ENCODE measurements at places on chromosomes 5 and 9.
A peak's percentile ranks its signal among the peaks of the same experiment; 100 is the strongest.

DNA sequence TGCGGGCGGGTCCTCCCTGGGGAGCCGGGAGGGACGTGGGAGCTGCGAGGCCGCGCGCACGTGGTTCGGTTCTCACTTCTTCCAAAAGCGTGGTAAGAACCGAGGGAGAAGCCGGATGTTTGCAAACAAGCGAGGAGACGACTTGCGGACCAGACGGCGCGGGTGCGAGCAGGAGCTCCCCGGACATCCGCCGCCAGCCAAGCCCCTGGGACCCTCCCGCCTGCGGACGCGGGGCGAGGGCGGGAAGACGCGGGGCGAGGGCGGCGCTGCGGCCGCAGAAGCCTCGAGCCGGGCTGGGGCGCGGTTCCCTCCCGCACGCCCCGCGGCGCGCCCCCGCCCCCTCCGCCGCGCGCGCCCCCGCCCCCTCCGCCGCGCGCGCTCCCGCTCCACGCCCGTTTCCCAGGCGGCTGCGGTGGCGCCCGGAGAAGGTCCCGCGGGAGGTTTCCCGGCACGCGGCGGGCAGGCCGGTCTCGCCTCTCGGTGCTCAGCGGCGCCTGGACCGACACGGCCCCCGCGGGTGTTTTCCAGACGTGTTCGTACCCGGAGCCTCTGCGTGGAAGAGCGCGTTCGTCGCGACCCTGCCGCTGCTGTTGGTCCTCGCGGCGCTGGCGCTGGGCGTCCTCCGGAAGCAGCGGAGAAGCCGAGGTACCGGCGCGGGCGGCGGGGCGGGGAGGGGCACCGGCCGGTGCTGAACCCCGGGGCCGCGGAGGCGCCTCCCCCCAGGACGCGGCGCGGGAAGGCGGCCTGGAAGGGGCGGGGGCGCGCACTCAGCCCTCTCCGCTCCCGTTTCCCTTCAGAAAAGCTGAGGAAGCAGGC lies 12.8 kb downstream of the BTNL9 start:
- DNase-seq = no peak

DNA sequence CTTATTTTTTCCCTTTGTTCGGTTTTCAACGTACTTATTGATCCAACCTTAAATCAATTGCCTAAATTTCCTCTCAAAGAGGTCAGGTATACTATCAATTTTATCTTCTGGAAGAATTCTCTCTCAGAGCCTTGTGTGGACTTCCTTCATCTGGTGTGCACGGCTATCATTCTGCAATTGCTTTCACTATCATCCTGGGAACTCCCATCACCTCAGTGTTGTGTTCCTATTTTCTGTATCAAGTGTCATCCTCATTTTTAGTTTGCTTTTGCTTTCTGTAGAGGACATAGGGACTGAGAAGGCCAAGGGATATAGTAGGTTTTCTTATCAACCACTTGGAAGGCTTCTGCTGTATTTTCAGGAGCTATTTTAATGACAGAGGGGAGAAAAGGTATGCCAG lies 11.3 kb downstream of the STOM start:
- no peak for DNase-seq

DNA sequence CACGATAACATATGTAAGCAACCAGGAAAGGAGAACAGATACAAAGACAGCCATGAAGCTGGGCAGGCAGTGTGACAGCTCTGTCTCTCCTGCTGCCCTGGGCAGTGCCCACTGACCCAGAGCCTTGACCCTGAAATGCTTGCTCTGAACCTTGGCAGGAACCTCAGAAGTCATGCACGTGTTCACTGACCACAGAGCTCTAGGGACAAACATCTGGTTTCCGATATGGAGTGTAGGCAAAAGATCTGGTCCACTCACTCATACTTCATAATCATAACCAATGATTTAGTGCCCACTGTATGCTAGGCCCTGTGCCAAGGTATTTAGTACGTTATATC lies 102.6 kb downstream of the FSTL4 start:
- no peak for DNase-seq

GRCh38 chr5:129438322-129438721 lies 21.8 kb upstream of the ADAMTS19 start:
- DNase-seq = no peak

GRCh38 chr5:1706021-1706420 lies 93.6 kb downstream of the MRPL36 start:
- no peak for DNase-seq

- DNase-seq = no peak
Measured at GRCh38 chr9:86767373-86767772, 179.9 kb downstream of the GAS1 start.

DNA sequence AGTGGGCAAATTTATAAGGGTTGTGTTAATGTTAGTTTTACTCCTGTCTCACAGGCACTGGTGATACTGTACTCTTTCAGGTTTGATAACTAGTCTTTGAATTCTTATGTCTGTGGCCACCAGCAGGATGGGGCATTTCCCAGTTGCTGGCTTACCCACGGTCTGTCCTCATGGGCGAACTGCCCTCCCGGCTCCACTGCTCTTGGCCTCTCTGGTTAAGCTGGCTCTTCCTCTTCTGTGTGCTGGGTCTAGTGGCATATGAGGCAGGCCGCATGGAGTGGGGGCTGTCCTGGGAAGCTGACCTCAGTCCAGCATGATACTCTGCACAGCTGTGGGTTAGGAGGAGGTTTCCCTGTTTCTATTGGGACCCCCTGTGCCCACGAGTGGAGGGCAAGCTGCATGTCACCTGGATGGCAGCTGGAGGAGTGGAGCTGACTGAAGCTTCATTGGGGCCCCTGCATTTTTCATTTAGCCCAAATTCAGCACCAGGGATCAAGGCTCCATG lies 19.5 kb downstream of the PHF2 start:
- no peak for DNase-seq

DNA sequence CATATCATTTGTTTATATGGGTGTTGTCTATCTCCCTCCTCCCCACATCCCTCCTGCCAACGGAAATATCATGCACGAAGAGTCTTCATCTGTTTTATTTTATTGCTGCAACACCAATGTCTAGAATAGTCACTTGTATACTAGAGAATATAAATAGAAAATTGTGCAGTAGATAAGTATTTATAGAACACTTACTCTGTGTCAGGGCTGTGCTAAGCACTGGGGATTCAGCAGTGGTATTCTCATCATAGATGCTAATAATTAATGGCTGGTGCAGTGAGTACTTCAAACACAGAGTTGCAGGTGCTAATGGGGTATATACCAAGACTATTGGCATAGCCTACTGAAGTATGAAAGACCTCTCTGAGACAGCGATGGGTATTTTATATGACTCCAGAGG lies 353.5 kb upstream of the CDH6 start:
- no peak for DNase-seq

GRCh38 chr5:133409210-133409674 lies 203.1 kb downstream of the FSTL4 start:
- DNase-seq = no peak

- peak; percentile 2 for DNase-seq
Measured at GRCh38 chr5:95892784-95893354, 68.8 kb downstream of the ELL2 start.

- no peak for DNase-seq
Measured at GRCh38 chr5:57842364-57843058, 359.9 kb upstream of the ACTBL2 start.

- no peak for DNase-seq
Measured at GRCh38 chr5:132369007-132369473, 470 bp upstream of the SLC22A5 start.

DNA sequence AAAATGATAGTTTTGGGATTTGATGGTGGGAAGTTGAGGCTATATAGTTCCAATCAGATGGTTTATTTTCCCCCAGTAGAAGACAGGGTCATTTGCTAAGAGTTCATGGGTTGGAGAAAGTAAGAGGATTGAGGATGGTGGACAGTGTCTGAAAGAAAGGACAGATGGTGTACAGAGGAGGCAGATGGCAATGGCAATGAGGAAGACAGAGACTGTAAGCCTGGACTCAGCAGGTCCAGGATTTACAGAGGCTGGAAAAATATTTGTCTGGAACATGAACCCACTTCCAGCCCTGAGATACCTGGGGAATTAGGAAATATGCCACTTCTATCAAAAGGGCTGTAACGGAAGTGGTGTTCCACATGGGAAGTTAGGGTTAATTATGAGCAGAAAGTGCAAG lies 84.5 kb downstream of the PCSK1 start:
- no peak for DNase-seq

GRCh38 chr5:73250645-73251044 lies 77.7 kb downstream of the TMEM174 start:
- DNase-seq = no peak

DNA sequence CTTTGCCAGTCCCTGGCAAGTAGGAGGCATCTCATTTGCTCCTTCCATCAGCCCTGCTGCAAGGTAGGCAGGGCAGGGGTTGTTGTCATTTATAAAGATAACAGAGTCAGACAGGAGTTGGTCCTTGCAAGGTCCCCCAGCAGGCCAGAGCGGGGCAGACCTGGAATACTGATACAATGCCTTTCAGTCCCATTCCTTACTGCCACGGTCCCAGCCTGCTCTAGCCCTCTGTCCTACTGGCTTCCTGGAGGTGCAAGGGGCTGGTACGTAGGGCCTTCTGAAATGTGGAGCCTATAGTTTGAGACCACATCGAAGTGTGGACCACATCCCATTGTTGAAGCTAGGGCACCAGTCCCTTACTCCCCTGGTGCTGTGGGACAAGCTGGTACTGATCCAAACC lies 42.8 kb upstream of the PITX1 start:
- no peak for DNase-seq

GRCh38 chr9:94666364-94667099 lies 27.2 kb upstream of the FBP1 start:
- no peak for DNase-seq

DNA sequence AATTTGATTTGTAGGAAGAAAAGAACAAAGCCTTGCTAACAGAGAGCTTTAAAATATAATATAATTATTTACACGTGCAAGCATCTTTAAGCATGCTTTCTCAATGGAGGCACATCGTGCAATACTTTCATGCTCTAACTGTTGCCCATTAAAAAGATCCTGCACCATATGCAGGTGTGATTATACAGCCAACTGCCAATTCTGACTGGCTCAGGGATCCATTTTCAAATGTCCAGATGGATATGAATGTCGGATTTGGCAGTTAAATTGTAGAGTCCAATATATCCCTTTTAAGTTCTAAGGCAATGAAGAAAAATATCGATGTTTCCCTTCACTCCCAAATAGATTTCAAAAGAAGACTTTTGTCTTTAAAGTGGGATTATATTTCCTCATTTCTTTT lies 416.4 kb upstream of the CD180 start:
- DNase-seq = no peak

DNA sequence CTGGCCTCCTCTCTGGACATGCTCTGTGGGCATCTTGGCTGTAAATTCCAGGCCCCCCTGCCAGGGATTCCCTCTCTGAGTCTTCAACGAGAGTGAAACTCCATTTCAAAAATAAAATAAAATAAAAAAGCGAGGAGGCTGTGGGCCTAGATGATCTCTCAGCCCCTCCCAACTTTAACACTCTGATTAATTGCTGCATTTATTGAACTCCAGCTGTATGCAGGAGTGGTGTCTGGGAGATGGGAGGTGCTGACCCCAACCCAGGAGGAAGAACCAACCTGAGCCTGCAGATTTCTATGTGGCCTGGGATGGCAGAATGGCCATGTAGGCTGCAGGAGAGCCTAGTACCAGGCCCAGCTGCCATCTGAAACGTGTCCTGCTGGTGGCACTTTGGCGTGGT lies 154.5 kb upstream of the IER5L start:
- DNase-seq = no peak
